Lung (tissue), 17 donors: ENCODE measurements at places on chromosomes 1 and 21. TPM values are rescaled to one million over a fixed set of nuclear protein-coding genes. Genes with fewer than 3 reads are reported as not detected.

AMY2A gene
- total RNA-seq, result not detected

DNA sequence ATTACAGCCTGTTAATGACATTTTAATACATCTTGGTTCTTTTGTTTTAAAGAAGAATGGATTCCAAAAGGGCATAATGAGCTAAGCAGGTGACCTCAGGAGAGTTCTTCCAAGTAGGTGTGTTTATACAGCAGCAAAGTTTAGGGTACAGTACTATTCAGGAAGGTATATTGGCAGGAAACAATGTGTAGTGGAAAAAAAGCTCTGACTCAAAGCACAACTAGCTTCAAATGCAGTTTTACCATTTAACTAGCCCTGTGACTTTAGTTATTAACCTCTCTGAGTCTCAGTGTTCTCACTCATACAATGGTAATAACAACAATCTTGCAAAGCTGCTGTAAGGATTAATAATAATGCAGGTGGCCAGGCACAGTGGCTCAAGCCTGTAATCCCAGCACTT is 29.9 kb downstream of the FAF1 start:
- no peaks in the 10 kb centered on the region for H3K27me3 ChIP-seq
- peaks cover 2% of the 10 kb centered on the region for H3K4me1 ChIP-seq
- no peaks in the 10 kb centered on the region for H3K36me3 ChIP-seq
- H3K27ac ChIP-seq, result no peak overlapping the region

GRCh38 chr21:34702341-34703170 is 33.8 kb downstream of the CLIC6 start:
- no peak overlapping the region for H3K27ac ChIP-seq
- no peaks in the 10 kb centered on the region for H3K36me3 ChIP-seq
- DNase-seq, result peak; percentile 48

DNA sequence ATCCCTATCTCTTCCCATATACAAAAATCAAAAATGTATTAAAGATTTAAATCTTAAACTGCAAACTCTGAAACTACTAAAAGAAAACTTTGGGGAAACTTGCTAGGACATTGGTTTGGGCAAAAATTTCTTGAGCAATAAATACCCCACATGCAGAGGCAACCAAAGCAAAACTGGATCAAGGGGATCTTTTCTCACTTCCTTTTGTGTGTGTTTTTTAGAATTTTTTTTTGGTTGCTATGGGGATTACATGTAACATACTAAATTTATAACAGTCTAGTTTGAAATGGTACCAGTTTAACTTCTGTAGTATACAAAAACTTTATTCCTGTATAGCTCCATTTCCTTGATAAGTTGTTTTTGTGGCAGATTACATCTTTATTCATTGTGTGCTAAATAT is 16.8 kb downstream of the MAST2 start:
- H3K27me3 ChIP-seq, result no peaks in the 10 kb centered on the region
- no peak for DNase-seq
- no peaks in the 10 kb centered on the region for H3K4me1 ChIP-seq
- no peak overlapping the region for H3K27ac ChIP-seq

GRCh38 chr1:94027721-94028515 is 93.0 kb downstream of the ABCA4 start:
- no peak overlapping the region for H3K4me3 ChIP-seq
- no peak for DNase-seq
- H3K27me3 ChIP-seq, result peaks cover 5% of the 10 kb centered on the region
- H3K36me3 ChIP-seq, result no peaks in the 10 kb centered on the region
- H3K27ac ChIP-seq, result no peak overlapping the region

DNA sequence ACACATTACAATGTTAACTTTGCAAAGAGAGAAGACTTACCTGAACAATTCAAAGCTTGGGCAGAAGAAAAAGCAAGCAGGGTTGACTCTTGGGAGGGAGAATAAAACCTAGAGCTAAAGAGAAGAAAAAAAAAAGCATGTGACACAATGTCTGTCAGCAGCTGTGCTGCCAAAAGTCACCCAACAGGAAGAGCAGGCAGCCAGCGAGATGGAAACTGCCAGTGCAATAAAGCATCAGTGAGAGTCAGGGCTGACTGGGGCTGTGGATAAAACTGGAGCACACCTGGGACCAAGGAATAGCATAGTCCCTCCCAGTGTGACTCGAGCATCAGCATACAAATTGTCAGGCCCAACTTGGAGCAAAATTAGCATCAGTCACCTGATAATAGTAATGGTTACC is 65.0 kb upstream of the SLC22A15 start:
- H3K4me1 ChIP-seq, result no peaks in the 10 kb centered on the region
- DNase-seq, result peak; percentile 29

- no peak overlapping the region for H3K27ac ChIP-seq
- no peak overlapping the region for H3K4me3 ChIP-seq
- no peaks in the 10 kb centered on the region for H3K27me3 ChIP-seq
- DNase-seq, result no peak
- no peaks in the 10 kb centered on the region for H3K4me1 ChIP-seq
- H3K36me3 ChIP-seq, result no peaks in the 10 kb centered on the region
Observed at GRCh38 chr1:103087256-103087655, 21.1 kb downstream of the COL11A1 start.
